ENCODE measurements at places on chromosomes 5 and 9. TPM values are rescaled to one million over a fixed set of nuclear protein-coding genes. Genes with fewer than 3 reads are reported as not detected.

DNA sequence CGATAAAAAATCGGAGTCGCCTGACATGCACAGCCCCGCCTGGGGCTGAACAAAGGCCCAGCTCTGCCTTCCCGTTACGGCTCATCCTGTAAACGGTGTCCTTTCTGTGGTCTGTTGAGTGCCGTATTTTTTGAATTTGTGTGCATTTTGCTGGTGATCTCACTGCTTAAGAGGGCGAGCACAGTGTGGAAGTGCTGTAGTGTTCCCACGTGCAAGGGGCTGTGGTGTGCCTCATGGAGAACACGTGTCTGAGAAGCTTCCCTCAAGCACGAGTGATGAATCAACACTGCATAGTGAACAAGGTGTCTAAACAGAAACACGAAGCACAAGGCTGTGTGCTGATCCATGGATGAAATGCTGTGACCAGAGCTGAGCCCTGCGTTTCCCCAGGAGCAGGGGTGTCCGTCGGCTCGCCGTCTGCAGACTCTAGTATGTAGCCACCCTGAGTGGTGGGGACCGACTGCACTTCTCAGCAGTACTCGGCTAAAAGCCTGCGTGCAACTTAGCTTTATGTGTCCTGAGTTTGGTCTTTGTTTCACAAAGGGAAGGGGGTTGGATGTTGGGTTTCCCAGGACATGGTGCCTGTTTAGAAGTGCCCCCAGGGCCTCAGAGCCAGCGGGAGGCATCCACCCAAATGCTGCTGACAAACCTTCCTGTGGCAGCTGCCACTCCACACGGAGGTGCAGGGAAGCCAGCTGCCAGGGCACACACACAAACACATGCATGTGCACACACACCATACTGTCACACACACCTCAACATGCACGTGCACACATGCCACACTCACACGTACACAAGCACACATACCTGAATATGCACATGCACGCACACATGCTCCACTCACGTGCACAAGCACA, 77.2 kb upstream of the IRX4 start:
- no peak for DNase-seq

- DNase-seq = no peak
Measured at GRCh38 chr5:122183098-122183787, 53.9 kb downstream of the ZNF474 start.

GRCh38 chr5:28448791-28449190, 1410.4 kb upstream of the CDH9 start:
- no peak for DNase-seq

The CRHBP gene
- polyA plus RNA-seq = 24.2 TPM

GRCh38 chr9:107478805-107479204, 10.8 kb downstream of the KLF4 start:
- DNase-seq = no peak

GRCh38 chr5:96961053-96961452, 25.2 kb downstream of the LNPEP start:
- no peak for DNase-seq

GRCh38 chr9:86353655-86354010, 577 bp downstream of the TUT7 start:
- DNase-seq = peak; percentile 40

The TRAF2 gene
- polyA plus RNA-seq = 12.7 TPM

GRCh38 chr5:116044073-116044472, 11.8 kb downstream of the ARL14EPL start:
- DNase-seq = no peak

The SSBP2 gene
- polyA plus RNA-seq = 98.5 TPM

GRCh38 chr5:76524101-76524835, 98.9 kb downstream of the F2RL2 start:
- no peak for DNase-seq

GRCh38 chr9:107229241-107229741, 53.8 kb upstream of the RAD23B start:
- DNase-seq = no peak

DNA sequence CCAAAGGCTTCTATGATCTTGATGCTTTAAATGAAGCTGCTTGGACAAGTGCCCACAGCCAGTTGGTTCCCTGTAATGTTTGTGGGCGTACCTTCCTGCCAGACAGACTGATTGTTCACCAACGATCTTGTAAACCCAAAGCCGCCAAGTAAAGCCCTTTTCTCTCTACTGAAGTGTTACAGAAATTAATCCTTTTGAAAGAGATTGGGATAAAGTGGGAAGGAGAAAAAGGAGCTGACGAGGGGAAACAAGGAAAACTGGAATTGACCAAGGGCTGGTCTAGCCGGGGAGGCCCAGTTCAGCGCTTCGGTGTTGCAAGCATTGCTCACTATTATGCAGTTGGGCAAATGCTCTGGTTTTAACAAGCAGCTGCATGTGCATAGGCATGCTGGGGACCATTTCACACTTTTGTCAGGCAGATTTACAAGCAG, 53.2 kb downstream of the ZNF474 start:
- no peak for DNase-seq

DNA sequence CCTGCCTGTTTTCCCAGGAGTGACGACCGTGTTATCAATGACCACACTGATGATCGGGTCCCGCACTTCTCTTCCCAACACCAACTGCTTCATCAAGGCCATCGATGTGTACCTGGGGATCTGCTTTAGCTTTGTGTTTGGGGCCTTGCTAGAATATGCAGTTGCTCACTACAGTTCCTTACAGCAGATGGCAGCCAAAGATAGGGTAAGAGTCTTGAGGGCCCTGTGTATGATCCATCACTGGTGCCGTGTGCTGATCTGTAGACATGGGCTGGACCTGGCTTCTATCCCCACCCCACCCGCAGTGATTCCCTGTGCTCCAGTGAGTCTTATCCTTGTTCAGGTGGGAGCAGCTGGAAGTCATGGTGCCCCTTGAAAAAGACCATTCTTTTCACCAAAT, 26.0 kb downstream of the GABRP start:
- no peak for DNase-seq

The OR1J2 gene
- polyA plus RNA-seq = not detected

The COL15A1 gene
- polyA plus RNA-seq = 21.6 TPM

- no peak for DNase-seq
Measured at GRCh38 chr5:178114325-178115135, 1.2 kb downstream of the N4BP3 start.

- DNase-seq = no peak
Measured at GRCh38 chr5:173689737-173690360, 73.4 kb upstream of the BOD1 start.

GRCh38 chr9:27929841-27930240, 356.6 kb upstream of the C9orf72 start:
- DNase-seq = no peak

The CTSV gene
- polyA plus RNA-seq = 32.0 TPM

GRCh38 chr5:151810897-151811296, 39.1 kb downstream of the G3BP1 start:
- DNase-seq = no peak

DNA sequence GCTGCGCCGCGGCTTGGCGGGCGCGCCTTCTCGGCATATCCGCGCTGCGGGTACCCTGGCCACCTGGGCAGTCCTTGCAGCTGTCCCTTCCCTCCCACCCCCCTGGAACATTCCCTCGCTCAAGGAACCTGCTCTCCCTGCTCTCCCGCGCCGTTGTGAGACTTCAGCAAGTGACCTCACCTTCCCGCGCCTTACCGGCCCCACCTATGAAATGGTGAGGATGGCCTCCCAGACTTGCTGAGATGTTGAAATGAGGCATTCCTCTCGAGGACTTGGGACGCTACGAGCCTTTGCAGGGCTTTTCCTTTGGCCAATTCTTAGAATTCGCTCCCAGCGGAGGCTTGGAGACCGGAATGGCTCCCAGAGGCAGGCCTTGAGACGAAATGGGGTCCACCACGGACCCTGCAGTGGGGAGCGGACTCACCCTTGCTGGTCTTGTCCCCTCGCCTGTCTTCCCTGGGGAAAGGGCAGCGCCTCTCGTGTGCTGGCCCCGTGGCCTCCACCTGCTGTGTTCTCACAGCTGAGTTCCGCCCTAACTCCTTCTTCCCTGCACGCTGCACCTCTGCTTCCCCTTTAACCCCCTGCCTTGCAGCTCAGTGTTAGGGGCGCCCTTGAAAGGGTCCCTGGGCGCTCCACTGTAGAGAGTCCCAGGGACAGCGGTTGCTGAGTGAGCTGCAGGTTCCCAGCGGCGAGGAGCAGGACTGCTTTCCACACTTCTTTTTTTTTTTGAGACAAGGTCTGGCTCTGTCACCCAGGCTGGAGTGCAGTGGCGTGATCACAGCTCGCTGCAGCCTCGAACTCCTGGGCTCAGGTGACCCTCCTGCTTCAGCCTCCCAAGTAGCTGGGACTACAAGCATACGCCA, 907 bp downstream of the HMCN2 start:
- DNase-seq = no peak

DNA sequence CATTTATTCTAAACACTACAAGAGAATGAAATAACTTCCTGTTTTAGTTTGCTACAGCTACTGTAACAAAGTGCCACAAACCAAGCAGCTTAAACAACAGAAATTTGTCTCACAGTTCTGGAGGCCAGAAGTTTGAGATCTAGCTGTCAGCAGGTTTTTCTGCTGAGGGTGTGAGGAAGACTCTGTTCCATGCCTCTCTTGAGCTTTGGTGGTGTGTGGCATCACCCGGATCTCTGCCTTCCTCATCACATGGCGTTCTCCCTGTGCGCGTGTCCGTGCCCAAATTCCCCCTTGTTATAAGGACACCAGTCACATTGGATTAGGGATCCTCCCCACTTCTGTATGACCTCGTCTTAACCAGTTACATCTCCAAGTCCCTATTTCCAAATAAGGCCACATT, 97.7 kb downstream of the CFAP95 start:
- no peak for DNase-seq

DNA sequence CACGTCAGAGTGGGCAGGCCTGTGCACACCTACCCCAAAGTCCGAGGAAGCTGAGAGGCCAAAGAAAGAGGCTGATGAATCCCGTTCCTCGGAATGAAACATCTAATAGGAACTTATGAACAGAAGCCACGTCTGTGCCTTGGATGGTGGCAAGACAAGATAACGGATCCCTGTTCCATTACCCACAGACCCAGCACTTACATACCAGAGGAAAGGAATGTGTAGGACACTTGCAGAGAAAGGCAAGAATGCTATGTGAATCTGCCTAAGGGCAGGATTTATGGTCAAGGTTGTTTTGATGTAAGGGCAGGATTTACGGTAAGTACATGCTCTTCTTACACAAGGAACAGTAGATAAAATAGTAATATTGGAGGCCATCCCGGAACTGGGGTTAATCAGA, 93.2 kb downstream of the WDR41 start:
- DNase-seq = no peak

- no peak for DNase-seq
Measured at GRCh38 chr9:136542241-136543040, 3.4 kb downstream of the NOTCH1 start.

The PCDHGA7 gene
- 2.2 TPM for polyA plus RNA-seq

The HK3 gene
- polyA plus RNA-seq = 0.18 TPM

The ADAMTS16 gene
- 72.4 TPM for polyA plus RNA-seq

The STC2 gene
- polyA plus RNA-seq = 1.8 TPM

DNA sequence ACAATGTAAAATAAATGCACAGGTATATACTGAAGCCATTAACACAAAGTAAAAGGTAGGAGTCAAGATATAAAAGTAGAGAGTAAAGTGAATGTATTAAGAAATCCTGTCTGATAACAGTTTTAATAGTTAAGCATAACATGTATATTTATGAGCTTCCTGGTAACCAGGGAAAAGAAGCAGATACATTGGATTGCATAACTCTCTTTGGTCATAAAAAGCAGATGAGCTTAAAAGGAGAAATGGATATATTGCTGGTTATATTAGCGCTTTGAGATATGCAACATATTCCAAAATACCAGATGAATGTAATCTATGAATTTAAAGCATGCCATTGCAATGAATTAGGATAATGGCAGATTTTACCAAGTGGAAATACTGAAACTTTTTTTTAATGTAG, 6.2 kb upstream of the TNFSF8 start:
- no peak for DNase-seq

GRCh38 chr9:125995706-125996105, 248.5 kb downstream of the PBX3 start:
- DNase-seq = no peak

GRCh38 chr5:178324481-178325310, 92.1 kb upstream of the PHYKPL start:
- DNase-seq = no peak

GRCh38 chr5:72505539-72506157, 1.6 kb downstream of the ZNF366 start:
- no peak for DNase-seq

GRCh38 chr5:143440448-143441115, 37.1 kb upstream of the NR3C1 start:
- DNase-seq = peak; percentile 36

DNA sequence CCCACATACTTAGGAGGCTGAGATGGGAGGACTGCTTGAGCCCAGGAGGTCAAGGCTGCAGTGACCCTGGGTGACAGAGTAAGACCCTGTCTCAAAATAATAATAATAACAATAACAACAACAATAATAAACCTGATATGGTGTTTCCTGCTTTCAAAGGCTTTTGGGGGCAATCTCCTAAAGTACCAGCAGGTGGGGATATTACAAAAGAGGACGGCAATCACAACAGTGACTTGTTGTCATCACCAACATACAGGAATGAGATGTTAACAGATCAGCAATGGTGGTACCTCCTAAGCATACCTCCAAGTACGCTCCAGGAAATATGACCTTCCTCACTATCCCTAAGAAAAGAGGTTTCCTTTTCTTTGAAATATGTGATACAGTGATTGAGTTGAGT, 91.1 kb upstream of the RNF180 start:
- peak; percentile 31 for DNase-seq

DNA sequence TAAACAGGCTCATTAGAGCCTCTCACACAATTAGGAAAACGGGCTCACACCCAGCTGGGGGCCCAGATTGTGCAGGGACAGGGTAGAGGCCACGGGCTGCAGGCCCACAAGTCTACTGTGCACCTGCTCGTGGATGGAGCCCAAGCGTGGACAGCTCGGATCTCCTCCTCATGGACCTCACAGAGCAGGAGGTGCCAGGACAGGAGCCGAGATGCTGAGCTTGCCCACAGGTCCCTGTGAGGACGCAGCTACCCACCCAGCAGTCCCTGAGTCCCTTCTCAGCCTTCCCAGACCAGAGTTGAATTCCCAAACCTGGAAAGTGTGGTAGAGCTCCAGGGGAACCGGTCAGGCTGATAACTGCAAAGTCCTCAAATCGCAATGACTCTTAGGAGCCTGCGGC, 70.6 kb upstream of the OLFM1 start:
- DNase-seq = no peak

DNA sequence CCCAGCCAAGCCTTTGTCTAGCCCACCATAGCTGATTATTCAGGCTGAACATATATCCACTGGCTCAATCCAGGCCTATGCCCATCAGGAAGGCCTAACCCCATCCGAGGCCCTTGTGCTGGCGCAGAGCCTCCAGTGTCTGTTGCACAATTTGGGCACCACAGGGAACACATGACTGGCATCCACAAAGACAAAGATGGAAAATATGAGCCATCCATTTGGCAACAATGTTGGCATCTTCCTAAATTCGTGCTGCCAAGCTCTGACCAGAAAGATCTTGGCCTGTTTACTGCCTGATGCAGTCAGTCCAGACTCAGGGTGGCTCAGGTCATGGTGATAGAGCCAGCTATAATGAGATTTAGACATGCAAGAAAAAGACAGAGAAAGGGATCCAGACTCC, 233.8 kb downstream of the PIK3R1 start:
- no peak for DNase-seq

The SEMA5A gene
- 46.3 TPM for polyA plus RNA-seq

The KIAA0825 gene
- 5.2 TPM for polyA plus RNA-seq

All from left kidney (tissue), 8 donors.